Caudate nucleus (tissue), 63 donors: ENCODE measurements at places on chromosomes 1 and 21.
A peak's percentile ranks its signal among the peaks of the same experiment; 100 is the strongest.

- DNase-seq = peak; percentile 63
Measured at GRCh38 chr1:204359474-204360255, at the start of gene PLEKHA6. Gene PLEKHA6, minus strand, starts transcription at chr1:204359929. Its CDS starts 86,202 bp downstream, at chr1:204273727.

DNA sequence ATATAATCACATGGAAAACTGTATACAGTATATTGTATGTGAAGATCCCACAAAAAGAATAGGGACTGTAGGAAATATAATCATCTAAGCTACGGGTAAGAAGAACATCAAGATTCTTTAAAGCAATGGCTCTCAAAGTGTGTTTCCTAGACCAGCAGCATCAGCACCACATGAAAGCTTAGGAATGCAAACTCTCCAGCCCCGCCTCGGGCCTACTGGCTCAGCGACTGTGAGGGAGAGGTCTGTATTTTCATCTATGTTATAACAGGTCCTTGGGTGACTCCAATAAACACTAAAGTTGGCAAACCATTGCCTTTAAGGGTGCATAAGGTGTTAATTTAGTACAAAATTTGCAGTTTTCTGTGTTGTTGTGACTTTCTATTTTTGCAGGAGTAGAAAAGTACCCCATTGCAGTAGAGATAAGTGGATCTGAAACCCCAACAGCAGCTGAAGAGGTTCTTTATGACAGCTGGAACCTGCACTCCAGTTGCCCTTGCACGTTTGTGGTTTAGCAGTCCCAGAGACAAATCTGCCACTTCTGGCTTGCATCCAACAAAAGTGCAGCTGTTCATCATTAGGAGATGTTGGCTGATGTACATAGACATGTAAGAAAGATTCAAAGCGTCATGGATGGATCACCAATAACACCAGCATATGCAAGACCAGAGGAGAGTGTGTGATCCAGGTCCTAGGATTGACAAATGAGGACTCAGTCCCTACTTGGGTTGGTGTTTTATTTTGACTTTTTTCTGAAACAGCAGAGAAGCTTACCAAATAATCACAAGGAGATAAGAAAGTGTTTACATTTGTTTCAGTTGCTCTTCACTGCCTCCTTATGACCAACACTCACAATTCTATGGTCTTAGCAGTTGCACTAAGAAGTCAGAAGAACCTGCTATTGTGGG, 15.9 kb upstream of the IFNAR1 start:
- DNase-seq = no peak

GRCh38 chr1:18069903-18070302, 37.7 kb upstream of the IGSF21 start:
- no peak for DNase-seq

DNA sequence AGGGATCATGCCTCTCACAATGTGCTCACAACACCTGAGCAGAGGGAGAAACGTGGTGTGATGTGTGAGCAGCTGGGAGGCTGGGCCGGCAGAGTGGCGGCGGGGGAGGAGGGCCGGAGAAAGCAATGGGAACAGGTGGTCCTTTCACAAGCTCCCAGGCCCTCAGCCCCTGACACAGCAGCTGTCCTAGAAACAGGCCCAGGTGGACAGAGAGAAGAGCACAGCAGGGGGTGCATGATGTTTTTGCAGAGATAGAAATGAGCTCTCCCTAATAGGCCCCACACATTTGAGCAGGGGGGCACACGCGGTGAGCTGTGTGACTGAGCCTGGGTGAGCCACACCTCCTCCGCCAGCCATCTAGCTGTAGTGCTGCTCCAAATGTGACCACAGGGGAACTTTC, 7.6 kb upstream of the RGS16 start:
- no peak for DNase-seq

DNA sequence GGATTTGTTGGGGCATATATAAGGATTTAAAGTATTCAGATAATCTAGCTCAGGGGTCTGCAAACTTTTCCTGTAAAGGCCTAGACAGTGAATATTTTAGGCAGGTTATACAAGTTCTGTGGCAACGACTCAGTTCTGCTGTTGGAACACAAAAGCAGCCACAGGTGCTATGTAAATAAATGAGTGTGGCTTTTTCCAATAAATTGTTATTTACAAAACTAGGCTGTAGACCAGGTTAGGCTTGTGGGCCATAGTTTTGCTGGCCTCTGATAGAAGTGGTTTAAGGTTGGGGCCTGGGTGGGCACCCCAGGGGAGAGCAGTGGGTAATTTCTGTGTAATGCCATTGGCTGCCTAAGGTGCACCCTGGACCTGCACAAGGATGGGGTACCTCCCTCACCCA, 16.9 kb upstream of the IGFN1 start:
- no peak for DNase-seq

GRCh38 chr1:93576346-93576745, 105.3 kb downstream of the BCAR3 start:
- DNase-seq = peak; percentile 61

GRCh38 chr1:158353303-158354075, at the start of gene CD1E:
Gene CD1E, plus strand, starts transcription at chr1:158353894. Its CDS starts 95 bp downstream, at chr1:158353989.
- no peak for DNase-seq

GRCh38 chr1:178412400-178412770, 84.4 kb downstream of the CLEC20A start:
- no peak for DNase-seq
